CD4-positive, alpha-beta memory T cell (primary cell): ENCODE measurements at places on chromosomes 16 and 17. TPM values are rescaled to one million over a fixed set of nuclear protein-coding genes. Genes with fewer than 3 reads are reported as not detected.

Gene ST6GALNAC1
- 12.7 TPM for total RNA-seq

Gene APOH
- total RNA-seq: not detected

Gene SGSM2
- total RNA-seq: 133 TPM

- DNase-seq: no peak
Observed at GRCh38 chr17:10120749-10121148, 77.7 kb downstream of the GAS7 start.

DNA sequence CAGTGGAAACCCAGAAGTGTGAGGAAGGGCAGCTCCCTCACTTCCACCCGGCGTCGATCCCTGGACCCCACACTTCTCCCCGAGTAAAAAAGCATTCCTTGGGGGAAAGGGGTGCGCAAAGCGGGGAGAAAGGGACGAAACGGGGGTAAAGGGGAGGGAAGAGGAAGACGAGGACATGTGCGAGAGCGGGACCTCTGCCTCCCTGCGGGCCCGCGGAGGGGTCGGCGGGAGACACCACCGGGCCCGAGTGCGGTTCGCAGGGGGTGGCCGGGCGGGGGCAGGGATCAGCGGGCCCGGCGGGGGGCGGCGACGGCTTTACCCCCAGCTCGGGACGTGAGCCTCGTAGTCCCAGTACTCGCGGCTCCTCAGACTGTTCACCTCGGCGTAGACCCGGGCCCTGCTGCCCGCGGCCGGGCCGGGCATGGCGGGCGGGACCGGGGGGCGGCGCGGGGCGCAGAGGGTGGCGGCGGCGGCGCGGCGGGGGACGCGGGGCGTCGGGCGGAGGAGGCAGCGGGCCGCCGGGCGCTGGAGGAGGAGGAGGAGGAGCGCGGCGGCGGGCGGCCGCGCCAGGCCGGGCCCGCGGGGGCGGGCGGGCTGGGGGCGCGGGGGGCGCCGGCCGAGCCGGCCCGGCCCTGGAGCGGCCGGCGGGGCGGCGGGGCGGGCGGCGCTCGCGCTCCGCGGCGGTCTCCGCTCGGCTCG lies 443 bp downstream of the CSNK2A2 start:
- no peak for DNase-seq
